ENCODE measurements at places on chromosomes 7 and 10.

DNA sequence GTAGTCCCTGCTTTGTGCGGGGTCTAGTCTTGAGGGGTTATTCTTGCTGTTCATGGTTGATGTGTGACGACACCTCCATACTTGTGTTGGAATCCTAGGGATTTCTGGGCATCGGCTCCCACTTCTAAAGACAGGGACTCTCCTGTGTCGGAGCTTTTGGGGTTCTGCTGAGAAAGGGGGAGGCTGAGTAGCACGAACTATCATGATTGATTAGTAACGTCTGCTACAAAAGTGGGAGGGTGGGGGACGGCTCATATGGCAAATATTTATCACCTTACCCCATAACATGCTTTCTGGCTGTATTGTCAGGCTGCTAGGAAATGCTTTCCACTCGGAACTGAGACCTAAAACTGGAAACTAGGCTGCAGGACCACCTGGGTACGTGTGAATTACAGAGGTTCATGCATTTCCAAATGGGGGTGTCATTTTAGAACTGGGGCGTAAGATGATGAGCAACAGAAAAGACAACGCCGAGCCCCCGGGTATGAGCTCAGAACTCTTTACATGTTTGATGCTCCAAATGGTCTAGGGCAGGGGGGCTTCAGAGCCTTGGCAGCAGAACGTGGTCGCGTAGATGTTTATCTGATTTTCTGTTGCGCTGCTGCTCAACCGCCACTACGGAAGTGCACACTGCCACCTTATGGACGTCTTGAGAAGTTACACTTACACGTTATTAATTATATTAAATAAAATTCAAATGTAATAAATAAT, 15.1 kb upstream of the NME8 start:
- DNase-seq, result peak; percentile 10

DNA sequence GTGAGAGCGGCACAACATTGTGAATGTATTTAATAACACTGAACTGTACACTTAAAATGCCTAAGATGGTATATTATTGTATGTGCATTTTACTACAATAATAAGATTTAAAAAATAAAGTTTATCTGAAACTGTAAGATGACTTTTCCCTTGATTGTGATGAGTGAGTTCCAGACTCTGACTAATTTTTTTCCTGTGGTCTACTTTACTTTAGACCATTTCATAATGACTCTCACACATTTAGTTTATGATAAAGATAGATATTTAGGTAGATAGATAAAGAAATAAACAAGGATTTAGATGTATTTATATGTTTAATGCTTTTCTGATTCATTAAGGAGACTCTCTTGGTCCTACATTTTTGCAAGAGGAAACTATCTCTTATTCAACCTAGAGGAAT, 835.9 kb upstream of the SORCS1 start:
- no peak for DNase-seq

- no peak for DNase-seq
Measured at GRCh38 chr10:28137907-28138880, 139.3 kb upstream of the ODAD2 start.

DNA sequence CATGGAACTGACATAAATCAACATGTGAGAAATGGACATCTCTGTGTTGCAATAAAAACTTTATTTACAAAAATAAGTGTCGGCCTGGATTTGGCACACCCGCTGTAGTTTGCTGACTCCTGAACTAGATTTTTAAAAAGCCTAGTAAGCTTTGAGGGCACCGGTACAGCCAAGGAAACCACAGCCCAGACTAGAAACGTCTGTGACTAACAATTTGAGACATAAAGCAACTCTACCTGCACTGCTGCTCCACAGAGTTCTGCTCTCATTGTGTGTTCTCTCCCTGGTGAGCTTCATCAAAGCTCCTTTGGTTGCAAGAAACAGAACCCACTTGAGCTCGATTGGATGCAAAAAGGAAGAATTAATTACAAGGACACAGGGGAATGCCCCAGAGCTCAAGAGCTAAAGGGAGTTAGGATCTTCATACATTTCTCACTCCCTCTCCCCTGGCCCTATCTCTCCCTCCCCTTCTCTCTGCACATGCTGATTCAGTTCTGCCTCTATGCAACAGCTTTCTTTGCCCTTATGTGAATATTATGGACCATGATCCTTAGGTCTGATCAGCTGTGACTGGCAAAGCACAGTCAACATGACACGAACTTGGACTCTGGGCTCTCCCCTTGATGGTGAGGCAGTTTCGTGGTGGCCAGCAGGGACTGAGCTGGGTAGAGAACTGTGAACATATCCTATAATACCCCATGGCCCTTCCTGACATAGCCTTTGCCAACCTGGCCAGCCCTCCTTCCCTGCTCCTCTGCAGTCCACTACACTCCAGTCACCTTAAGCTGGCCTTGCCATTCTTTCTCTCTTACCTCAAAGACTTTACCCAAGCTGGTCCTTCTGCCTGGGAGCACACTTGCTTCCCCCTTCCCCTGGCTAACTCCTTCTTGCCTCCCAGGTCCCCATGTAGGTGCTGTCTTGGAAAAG, 77.5 kb upstream of the YAE1 start:
- DNase-seq, result no peak

DNA sequence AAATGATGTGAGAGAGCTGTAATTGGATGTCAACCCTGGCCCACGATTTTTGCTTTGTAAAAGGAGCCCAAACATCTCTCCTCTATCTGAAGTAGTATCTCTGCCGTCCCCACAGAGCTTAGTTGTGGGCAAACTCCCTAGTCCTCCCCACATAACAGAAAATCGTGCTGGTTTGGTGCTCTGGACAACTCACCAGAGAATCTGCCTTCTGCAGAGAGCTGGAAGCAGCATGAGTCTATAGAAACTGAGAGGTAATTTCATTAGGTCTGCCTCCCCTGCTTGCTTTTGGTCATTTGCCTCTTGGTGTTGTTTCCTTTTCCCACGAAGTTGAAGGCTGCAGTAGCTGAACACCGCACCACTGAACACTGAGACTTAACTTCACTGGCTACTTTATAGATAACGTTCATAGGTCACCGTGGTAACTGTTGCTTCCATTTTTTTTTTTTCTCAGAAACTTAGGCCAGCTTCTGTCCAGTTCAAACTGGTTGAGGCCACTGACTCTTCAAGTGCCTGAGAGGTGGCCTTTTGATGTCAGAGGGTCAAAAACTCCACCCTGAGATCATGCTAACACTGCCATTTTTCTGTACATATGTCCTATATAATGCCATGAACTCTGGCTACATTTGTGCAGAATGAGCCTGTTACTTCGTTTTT, 3.3 kb upstream of the CDCA7L start:
- no peak for DNase-seq
